ENCODE measurements at places on chromosomes 12 and 14.
A peak's percentile ranks its signal among the peaks of the same experiment; 100 is the strongest.

GRCh38 chr12:34405286-34406227 is 383.3 kb downstream of the ALG10 start:
- DNase-seq: peak; percentile 4

- DNase-seq: no peak
These were observed 133.1 kb downstream of the SLC5A8 start for GRCh38 chr12:101076921-101077320.

DNA sequence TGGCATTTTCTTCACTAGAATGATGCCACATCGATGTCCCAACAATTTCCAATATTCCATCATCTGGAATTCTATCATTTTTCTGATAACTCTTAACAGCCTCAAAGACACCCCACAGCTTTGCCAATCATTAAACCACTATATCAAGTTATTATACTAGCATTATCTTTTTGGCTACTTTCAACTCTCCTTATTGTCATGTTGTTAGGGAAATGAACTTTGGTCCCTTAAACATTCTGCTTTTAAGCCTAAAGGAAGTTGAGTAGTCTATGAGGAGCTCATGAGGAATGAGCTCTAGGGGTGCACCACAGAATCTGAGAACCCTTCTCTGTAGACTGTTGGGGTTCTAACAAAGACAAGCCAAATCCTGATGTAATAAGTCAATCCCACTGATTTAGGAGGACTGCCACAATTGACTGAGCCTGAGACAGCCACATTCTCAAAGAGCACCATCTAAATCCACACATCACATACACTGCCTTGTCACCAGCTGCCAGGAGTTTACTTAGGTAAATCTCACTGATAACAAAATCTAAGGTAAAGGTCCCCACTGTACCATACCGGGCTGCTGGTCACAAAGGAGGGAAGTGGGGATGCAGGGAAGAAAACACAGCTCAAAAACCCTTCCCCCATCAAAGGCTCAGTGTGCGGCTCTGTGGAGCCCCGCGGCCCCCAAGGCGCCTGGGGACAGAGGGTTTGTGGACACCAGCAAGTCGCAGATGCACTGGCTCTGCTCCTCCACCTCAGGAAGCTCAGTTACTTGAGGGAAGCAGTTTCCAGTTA is 58.2 kb downstream of the SETD3 start:
- no peak for DNase-seq

- DNase-seq: no peak
These were observed 23.4 kb downstream of the PLEKHG3 start for GRCh38 chr14:64727551-64728071.

DNA sequence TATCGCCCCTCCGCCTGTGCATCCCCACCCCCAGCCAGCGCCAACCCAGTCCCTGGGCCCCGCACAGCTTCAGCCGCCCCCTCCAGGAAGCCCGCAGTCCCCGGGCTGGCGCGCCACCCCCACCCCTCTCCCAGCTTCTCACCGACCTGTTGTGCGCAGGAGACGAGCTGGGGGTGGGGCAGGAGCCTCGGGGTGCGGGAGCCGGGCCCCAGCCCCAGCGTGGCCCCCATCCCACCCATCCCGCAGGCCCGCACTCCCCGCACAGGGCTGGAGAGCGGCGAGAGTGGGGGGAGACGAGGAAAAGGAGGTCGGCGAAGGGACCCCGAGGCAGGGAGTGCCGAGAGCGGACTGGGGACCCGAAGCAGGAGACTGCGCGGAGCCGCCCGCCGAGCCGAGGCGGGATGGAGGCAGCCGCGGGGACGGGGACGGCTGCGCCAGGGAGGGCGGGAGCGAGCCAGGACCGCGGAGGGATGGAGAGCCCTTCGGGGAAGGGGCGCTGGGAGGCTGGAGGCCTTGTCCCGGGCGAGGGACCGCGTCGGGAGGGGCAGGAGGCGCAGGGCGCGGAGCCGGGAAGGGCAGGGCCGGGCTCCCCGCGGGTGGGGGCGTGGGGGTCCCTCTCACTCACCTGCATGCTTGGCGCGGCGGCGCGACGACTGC is 498 bp downstream of the PIANP start:
- DNase-seq: peak; percentile 24
